ENCODE measurements at places on chromosomes 7 and 10.

GRCh38 chr10:126758867-126759266 lies 88.4 kb upstream of the C10orf90 start:
- no peak for DNase-seq

DNA sequence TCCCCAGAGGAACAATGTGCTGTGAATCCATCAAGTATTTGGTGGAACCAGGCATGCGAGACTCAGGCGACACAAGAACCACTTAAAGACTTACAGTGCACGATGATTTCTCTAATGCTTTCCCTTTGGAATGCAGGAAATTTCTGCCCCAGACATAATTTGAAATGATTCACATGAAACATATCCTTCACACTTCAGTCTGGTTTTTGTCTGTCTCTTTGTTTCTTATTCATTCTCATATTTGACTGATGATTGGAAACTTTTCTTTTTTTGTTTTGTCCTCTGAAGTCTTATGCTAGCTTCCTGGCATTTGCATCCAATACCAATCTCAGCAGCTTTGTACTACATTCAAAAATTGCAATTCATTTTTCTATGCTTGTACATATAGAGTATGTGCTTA lies 502.8 kb downstream of the PHTF2 start:
- DNase-seq = no peak

- no peak for DNase-seq
These were observed 6.5 kb downstream of the VSIR start for GRCh38 chr10:71766717-71767419.

GRCh38 chr7:11589251-11589650 lies 242.7 kb downstream of the THSD7A start:
- DNase-seq = no peak

GRCh38 chr10:36468620-36469019 lies 656.8 kb upstream of the ANKRD30A start:
- DNase-seq = no peak

GRCh38 chr7:66571568-66571967 lies 57.1 kb upstream of the KCTD7 start:
- DNase-seq = no peak

- DNase-seq = no peak
These were observed 181.4 kb downstream of the JCAD start for GRCh38 chr10:29877793-29878491.

GRCh38 chr10:78540355-78541076 lies 506.9 kb downstream of the RPS24 start:
- DNase-seq = no peak

- no peak for DNase-seq
These were observed 112.3 kb downstream of the VIPR2 start for GRCh38 chr7:159032322-159032721.

DNA sequence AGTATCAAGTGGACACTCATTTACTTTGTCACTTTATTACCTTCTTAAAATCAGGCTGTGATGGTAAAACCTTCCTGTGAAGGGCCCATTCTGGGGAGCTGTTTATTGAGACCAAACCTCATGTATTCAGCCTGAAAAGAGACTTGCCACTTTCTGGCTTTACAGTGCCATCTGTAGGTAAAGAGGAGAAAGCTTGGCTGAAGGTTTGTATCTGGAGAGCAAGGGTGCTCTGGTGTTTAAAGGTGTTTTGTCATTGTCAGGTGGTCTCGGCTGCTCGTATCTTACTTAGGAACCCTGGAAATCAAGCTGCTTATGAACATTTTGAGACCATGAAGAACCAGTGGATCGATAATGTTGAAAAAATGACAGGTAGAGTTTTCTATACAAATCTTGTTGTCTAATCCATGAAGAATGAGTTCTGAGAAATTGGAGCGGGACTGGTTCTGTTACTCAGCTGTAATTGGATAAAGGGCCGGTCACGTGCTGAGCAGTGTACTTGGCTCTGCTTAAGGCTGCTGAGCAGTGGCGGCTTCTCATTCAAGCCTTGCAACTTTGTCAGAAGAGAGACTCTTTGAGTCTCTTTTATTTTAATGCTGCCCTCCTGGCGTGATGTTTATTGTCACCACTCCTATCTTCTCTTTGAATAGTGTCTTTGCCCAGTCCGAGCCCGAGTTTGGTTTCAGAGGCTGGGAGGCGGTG lies 46.9 kb downstream of the AP3M1 start:
- DNase-seq = no peak

DNA sequence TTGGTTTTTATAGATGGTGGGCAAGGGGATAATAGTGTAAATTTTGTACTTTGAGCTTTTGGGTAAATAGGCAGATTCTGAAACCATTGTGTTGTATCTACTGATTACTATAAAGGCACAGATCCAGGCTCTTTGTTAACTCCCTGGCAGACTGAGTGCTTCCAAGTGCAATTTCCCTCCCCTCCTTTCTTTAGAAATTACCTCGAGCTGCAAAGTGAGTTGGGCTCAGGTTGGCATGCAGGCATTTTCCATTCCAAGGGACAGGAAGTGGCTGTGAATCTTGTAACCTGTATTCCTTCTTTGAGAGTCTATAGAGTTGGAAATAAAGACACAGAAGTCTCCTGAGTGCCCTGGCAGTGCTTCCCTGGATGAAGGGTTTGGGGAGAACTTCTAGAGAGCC lies 494.2 kb upstream of the GALNT17 start:
- DNase-seq = no peak

- DNase-seq = no peak
These were observed 231.1 kb upstream of the PRKCQ start for GRCh38 chr10:6811153-6811552.

GRCh38 chr7:127383123-127383835 lies 9.2 kb downstream of the ZNF800 start:
- no peak for DNase-seq

DNA sequence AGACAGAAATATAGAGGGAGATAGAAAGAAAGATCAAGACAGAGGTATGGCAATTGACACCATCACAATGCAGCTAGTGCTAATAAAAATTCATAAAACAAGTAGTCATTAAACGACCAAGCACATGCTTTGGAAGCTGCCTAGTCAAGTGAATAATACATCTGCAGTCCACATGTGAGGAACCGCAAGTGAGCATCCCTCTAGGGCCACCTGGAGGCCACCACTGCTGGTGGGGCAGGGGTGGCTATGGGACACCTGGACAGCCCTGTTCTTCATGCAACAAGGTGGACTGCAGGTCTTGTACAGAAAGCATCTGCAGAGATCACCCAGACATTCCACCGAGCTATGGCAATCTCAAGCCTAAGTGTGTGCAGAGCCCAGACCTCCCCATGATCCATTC lies 451.1 kb upstream of the PFKP start:
- DNase-seq = no peak

GRCh38 chr7:138917771-138918170 lies 63.4 kb downstream of the KIAA1549 start:
- no peak for DNase-seq

GRCh38 chr7:152851881-152852417 lies 92.4 kb downstream of the ACTR3B start:
- no peak for DNase-seq

DNA sequence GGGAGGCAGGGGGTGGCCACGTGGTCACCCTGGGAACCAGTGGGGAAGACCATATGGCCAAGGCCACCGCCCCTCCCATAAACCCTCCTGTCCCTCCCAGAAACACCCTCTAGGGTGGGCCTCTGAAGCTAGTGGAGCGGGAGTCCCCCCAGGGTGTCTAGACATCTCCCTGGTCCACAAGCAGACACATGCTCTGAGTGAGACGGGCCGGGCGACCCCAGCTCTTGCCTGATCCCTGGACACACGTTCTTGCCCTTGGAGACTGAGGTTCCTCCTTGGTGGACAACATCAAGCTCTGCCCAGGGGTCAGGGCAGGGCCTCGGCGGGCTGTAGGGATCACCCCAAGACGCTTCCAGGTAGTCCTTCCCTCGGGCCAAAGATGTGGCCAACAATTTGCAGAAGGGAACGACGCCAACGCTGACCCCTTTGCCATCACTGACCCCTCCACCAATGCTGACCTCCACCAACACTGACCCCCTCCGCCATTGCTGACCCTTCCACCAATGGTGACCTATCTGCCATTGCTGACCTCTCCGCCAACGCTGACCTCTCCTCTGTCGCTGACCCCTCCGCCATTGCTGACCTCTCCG lies 57.1 kb downstream of the FOXL3 start:
- no peak for DNase-seq

DNA sequence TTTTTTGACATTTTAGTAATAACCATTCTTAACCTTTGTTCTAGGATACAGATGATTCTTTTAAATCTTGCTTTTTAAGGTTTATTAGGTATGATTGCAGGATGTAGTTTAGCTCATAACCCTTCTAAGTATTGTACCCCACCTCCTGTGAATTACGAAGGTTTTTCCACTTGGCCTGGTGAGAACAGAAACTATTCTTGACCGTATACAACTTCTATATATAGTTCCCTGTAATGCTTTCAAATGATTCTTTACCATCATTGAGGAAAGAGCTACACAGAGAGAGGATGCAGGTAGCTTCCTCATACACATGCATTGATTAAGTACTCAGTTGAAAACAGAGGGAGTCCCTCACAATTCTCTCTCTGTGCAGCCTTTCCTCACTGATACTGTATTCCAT lies 86.3 kb downstream of the PALS2 start:
- no peak for DNase-seq

GRCh38 chr10:82210331-82210730 lies 335.3 kb downstream of the NRG3 start:
- DNase-seq = no peak

GRCh38 chr7:155810770-155811559 lies 1.3 kb downstream of the SHH start:
- no peak for DNase-seq

GRCh38 chr10:75402486-75403143 lies 1.1 kb upstream of the ZNF503 start:
- DNase-seq = peak; percentile 86

DNA sequence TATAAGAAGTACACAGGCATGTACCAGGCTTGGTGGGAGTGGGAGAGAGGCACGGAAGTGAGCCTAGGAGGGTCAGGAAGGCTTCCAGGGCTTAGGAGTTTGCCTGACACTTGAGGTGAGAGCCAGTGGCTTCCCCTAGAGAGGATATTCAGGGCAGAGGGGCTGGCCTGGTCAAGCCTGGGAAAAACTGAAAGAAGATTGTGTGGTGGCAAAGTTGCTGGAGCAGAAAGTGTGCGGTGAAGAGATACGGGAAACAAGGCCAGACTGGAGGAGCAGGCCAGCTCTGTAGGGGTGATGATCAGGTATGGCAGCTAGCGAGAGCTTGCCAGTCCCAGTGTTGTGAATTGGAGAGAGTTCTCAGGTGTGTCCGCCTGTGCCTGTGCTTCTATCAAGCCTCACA lies 129.9 kb downstream of the CCNY start:
- DNase-seq = no peak

DNA sequence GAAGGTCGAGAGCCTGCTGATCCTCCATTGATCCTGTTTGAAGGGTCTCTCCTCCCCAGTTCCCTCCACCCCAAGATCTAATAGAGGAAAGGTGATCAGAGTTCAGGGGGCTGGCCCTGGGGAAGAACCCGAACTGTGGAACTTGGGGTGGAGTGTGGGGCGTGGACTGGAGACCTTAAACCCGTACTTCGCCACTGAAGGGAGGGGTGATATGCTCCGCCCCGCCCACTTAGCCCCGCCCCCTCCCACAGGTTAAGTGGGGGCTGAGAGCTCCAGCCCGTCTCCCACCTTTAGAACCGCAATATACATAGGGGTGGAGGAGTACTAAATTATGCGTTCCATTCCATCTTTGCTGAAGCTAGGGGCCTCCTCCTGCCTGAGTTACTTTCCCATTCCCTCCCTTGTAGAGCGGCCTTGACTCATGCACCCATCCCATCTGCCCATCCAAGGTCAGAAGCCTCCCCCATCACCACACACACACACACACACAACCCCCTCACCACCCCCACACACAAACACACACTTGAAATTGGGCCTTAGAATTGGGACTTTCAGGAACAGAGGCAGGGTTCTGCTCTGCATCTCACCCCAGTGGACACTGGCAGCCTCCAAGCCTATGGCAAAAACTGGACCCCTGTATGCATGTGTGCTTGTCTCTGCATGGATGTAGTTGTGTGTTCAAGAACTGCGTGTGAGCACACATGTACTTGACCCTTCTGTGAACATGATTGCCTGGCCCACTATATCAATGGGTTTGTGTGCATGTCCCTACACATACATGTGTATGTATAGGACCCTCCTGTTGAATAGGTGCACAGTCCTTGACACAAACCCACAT lies 991 bp downstream of the SEMA4G start:
- no peak for DNase-seq
